ENCODE measurements at places on chromosomes 7 and 10.

- DNase-seq, result no peak
Measured at GRCh38 chr7:39536951-39537350, 29.3 kb upstream of the YAE1 start.

GRCh38 chr7:32586291-32587221 is 91.3 kb downstream of the AVL9 start:
- DNase-seq, result no peak

DNA sequence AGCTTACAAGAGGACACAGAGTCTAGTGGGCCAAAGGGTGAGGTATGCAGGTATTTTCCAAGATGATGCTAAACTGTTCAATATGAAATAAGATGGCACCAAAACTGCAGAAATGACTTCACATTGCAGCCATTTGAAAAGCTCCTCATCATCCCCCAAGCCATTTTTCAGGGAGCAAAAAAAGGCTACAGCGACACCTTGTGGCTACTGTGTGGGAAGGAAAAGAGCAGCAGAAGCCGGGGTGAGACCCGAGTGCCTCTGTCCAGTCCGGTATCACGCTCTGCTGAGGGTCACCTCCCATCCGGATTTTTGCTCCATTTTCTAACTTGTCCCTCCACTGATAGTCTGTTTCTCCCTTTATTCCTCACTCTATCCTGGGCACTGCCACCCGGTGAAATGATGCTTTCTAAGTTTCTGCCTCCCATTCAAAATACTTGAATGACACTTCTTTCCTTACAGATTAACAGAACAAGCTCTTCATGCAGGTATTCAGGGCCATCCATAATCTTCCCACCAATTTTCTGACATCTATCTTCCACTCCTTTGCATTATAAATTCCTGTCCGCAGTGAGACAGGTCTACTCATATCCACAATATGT is 220.2 kb downstream of the DGKI start:
- no peak for DNase-seq

GRCh38 chr7:16657656-16658279 is 11.8 kb downstream of the BZW2 start:
- DNase-seq, result no peak

- DNase-seq, result no peak
Measured at GRCh38 chr7:71286336-71286735, 154.4 kb downstream of the GALNT17 start.

DNA sequence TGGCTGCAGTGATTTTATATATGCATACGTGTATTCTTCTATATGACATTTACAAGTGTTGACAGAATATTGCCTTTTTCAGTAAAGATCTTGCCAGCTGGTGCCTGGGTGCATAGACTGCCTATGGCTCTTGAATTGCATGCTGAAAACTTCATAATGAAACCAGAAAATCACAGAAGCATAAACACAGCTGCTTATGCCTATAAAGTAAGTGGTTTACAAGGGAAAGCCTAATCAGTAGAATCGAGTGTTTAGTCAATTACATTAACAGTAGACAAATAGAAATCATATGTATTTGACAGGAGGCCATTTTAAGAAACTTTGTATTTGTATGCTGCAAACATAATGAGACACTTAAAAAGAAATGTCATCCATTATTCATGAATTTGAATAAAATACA is 82.5 kb downstream of the TMEM168 start:
- DNase-seq, result no peak

DNA sequence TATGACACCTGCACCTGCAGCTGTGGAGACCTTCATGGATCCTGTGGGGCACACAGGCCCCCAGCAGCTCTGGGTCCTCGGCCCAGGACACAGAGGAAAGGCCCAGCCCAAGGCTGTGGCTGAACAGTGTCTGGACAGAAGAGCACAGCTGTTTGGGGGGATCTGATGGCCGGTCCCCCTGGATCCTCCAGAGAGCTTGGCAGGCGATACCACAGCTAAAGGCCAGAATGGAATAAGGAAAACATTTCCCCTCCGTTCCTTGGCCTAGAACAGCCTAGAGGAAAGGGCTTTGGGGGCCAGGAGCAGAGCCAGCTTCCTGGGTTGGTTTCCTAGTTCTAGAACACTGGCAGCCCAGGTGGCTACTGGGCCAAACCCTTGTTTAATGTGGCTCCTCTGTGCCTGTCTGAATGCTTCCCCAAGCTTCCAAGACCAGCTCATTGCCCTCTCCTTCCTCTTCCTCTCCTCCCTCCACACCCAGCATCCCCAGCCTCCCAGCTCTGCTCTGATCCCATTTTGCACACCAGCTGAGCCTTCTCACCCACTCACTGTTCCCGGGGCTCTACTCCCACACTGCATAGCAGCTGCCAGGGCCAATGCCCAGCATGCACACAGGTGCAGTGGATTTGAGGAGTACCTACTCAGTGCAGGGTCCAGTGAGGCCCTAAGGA is 46.9 kb downstream of the GPAM start:
- DNase-seq, result no peak

DNA sequence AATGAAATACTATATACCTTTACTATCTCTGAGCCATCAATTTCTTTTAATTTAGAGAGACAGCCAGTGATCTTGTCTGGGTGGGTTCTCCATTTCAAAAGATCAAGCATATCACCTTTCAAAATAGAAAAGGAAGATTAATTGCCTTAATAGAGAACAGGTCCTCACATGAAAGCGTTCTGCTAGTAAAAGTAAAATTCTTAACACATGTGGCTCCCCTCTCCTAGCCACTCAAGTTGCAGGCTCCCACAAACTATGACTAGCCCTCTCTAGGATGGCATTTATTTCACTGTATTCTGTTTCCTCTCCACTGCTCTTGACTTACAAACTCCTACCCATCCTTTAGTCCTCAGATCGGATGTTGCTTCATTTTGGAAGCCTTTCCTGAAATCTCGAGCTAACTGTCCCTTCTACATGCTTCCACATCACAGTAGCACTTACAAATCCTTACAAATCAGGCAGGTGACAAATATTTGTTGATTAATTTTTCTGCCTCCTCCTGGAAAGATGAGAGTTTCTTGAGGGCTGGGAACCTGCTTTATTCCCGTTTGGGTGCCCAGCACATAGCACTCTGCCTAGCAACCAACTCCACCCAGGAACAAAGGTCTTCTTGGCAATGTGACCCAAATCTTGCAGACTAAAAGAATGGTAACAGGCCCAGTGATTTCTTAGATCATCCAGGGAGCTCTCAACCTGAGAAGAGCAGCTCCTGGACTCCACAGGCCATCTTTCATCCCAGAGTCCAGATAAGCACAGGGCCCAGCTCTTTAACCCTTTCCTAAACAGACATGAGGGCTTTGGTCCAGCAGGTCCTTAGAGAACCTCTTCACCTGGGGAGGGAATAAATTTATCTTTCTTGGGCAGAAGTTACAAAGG is 310.4 kb upstream of the IMMP2L start:
- DNase-seq, result no peak

GRCh38 chr7:118352867-118353453 is 128.5 kb downstream of the ANKRD7 start:
- DNase-seq, result no peak

- DNase-seq, result peak; percentile 32
Measured at GRCh38 chr7:100865938-100866728, 1.1 kb upstream of the TRIP6 start.

Data from CD4-positive, alpha-beta T cell treated with Interleukin-6 at 100 ng/mL for 8 hours (primary cell).